ENCODE measurements at places on chromosomes 6 and 20.

DNA sequence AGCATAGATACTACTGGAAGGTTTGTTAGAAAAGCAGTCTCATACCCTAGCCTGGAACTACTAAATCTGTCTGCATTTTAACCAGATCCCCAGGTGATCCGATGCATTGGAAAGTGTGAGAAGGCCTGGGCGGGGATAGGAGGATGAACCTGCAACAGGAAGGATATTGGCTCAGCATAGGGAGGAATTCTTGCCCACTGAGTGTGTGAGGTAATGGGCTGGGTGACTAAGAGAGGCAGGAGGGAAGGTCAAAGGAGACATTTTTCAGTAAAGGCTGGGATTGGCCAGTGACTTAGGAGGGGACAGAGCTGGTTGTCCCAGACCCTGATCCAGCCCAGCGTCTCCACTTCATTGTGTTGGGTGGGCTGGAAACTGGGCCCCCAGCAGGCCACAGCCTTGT, 191.0 kb upstream of the LRFN2 start:
- DNase-seq: no peak

GRCh38 chr6:39887692-39888450, 46.4 kb downstream of the MOCS1 start:
- DNase-seq: peak; percentile 93

- no peak for DNase-seq
These were observed 80.4 kb downstream of the TBXT start for GRCh38 chr6:166087246-166087645.

- DNase-seq: no peak
These were observed 73.7 kb upstream of the ESR1 start for GRCh38 chr6:151733680-151734320.
